Activated naive CD4-positive, alpha-beta T cell treated with anti-CD3 and anti-CD28 coated beads, Interleukin-2, amount 10 ng/mL, durations not matched to agents 7 days and 5 days (primary cell): ENCODE measurements at places on chromosomes 2 and 18.

DNA sequence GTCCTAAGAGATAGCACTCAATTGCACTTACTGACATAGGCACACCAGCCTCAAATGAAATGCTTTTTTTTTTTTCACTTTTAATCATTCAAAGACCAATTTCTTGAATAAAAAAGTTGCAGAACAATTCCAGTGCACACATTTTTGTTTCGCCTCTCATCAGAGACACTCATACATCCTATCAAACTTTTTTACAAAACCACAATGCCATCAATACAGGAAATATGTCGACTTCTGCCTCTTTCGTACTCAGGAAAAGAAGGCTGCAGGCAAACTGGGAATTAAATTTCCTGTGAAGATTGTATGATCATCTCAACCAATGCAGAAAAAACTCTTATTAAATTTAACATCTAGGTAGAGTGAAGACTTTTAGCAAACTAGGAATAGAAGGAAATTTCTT lies 112.4 kb downstream of the DNER start:
- no peak overlapping the region for H3K27ac ChIP-seq
- no peaks in the 10 kb centered on the region for H3K4me1 ChIP-seq
- no peaks in the 10 kb centered on the region for H3K36me3 ChIP-seq
- peaks cover 4% of the 10 kb centered on the region for H3K27me3 ChIP-seq

DNA sequence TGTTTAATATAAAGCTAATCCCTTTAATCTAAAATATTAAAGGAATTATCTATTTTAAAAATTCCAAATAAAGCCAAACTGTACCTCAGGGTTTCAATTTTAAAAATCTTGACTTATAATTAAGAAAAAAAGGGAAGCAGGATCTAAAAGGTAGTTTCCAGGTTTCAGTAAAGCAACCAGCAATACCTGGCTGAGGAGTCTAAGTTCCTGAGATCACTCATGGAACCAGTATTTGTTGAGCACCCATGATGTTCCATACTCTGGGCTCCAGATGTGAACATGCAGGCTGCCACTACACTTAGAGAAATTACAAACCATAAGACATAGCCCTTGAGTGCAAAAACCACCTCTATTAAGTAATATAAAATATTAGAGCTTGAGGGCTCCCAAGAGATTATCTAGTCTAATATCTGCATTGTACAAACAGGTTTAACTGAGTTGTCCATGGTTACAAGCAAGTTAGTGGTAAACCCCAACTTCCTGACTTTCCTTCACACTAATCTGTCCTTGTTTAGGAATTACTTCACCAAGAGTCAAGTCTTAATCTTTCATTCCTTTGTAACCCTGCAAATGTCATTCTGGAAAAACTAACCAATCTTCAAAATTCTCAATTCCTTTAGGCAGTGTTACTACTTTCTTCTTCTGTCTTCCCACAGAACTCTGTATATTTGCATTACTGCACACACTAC lies 49.2 kb downstream of the CLASP1 start:
- no peak for DNase-seq
- no peaks in the 10 kb centered on the region for H3K27me3 ChIP-seq
- H3K4me3 ChIP-seq, result no peak overlapping the region
- H3K36me3 ChIP-seq, result peaks cover 22% of the 10 kb centered on the region

GRCh38 chr2:241844831-241845578 lies 13.7 kb downstream of the PDCD1 start:
- H3K36me3 ChIP-seq, result no peaks in the 10 kb centered on the region
- H3K27me3 ChIP-seq, result peaks cover 60% of the 10 kb centered on the region
- peaks cover 35% of the 10 kb centered on the region for H3K4me1 ChIP-seq
- H3K4me3 ChIP-seq, result peak overlapping the region; percentile 55

DNA sequence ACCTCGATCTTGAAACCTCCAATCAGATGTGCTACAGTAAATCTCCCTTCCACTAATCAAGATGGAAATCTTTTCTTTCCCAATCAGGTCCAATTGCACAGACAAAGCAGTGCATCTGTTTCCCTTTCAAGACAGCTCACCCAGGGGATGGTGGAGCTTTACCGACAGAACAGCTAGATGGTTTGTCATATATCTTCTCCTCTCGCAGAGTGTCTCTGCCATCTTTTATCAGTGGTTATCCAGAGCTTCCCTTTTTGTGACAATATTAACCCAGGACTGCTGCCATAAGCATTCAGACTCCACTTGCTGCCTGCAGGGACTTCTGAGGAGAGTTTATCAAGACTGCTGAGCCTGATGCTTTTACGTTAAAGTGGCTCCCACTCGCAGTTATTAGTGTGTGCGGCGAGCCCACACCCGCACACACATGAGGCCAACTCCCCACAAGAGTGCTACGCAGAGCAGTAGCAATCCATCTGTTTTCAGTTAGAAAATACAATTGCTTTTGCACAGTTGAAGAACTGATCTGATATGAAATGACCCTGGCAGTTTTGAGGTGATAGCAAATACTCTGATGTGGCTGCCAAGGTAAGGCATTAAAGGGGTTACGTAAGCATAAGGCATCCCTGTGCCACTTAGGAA lies 398.9 kb downstream of the NCKAP5 start:
- no peaks in the 10 kb centered on the region for H3K4me1 ChIP-seq
- no peak for DNase-seq
- no peaks in the 10 kb centered on the region for H3K36me3 ChIP-seq
- no peaks in the 10 kb centered on the region for H3K27me3 ChIP-seq
- H3K27ac ChIP-seq, result no peak overlapping the region
- no peak overlapping the region for H3K4me3 ChIP-seq

GRCh38 chr18:75799449-75800330 lies 372.2 kb upstream of the SMIM21 start:
- no peaks in the 10 kb centered on the region for H3K36me3 ChIP-seq
- DNase-seq, result no peak
- H3K27me3 ChIP-seq, result peaks cover 5% of the 10 kb centered on the region
- no peak overlapping the region for H3K27ac ChIP-seq
- H3K4me1 ChIP-seq, result no peaks in the 10 kb centered on the region

DNA sequence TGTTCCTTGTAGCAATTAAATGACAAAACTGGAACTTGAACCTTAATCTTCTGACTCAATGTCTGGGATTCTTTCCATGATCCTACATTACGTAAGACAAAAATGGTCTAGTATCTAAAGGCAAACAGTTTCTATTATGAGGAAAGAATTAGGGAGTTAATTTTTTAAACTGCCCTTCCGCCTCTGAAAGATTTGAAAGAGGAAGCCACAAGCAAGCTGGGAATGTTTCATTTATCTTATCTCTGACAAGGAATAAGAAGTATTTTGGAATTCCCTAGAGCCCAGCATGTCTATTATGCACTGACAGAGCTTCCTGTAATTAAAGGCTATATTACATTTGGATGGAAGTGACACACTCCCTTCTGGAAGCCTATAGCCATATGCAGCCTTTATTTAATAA lies 558.8 kb upstream of the CDH2 start:
- H3K36me3 ChIP-seq, result no peaks in the 10 kb centered on the region
- no peaks in the 10 kb centered on the region for H3K27me3 ChIP-seq
- DNase-seq, result no peak
- no peaks in the 10 kb centered on the region for H3K4me1 ChIP-seq
- no peak overlapping the region for H3K27ac ChIP-seq

DNA sequence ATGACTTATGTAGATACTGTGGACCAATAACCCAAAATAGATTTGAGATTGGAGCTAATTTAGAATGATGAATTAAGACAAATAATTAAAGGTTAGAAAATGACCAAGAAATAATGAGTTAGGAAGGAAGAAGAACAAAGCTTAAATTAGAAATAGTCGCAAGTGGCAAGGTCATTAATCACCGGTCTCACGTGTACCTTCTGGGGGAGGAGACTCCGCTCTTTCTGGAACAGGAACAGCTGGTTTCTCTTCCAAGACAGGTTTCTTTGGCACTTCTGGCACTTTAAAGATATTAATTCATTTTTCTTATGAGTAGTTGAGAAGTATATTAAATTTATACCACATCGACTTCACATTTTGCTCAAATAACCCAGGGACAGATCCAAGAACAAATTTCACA lies 156.7 kb downstream of the TTN start:
- H3K4me3 ChIP-seq, result no peak overlapping the region
- H3K27ac ChIP-seq, result no peak overlapping the region
- no peaks in the 10 kb centered on the region for H3K36me3 ChIP-seq
- no peaks in the 10 kb centered on the region for H3K27me3 ChIP-seq
- no peaks in the 10 kb centered on the region for H3K4me1 ChIP-seq
- no peak for DNase-seq

GRCh38 chr2:42096869-42097591 lies 49.2 kb downstream of the PKDCC start:
- H3K27ac ChIP-seq, result no peak overlapping the region
- peaks cover 15% of the 10 kb centered on the region for H3K36me3 ChIP-seq
- H3K27me3 ChIP-seq, result peaks cover 13% of the 10 kb centered on the region
- no peak overlapping the region for H3K4me3 ChIP-seq
- H3K4me1 ChIP-seq, result peaks cover 57% of the 10 kb centered on the region

DNA sequence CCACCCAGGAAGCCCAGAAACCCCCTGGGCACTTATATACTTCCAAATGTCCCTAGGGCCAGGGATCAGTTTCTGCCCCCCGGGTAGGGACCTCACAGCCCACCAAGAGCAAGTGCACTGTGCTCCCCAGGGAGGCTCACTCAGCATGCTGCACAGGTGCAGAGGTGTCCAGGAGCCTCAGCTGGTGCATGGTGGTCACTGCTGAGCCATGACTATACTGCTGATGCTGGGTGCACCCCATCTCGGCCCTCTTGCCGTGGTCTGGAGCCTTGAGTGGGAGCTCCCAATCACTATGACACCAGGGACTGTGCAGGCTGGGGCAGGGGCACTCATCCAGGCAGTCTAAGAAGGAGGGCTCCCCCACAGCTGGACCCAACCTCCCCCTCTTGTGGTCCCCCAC lies 617.8 kb upstream of the RAB6C start:
- H3K4me3 ChIP-seq, result no peak overlapping the region
- no peak overlapping the region for H3K27ac ChIP-seq
- no peak for DNase-seq
- no peaks in the 10 kb centered on the region for H3K27me3 ChIP-seq
- H3K4me1 ChIP-seq, result no peaks in the 10 kb centered on the region
- no peaks in the 10 kb centered on the region for H3K36me3 ChIP-seq

- no peaks in the 10 kb centered on the region for H3K27me3 ChIP-seq
- H3K36me3 ChIP-seq, result no peaks in the 10 kb centered on the region
- H3K27ac ChIP-seq, result no peak overlapping the region
- H3K4me1 ChIP-seq, result no peaks in the 10 kb centered on the region
- no peak overlapping the region for H3K4me3 ChIP-seq
- DNase-seq, result no peak
Observed at GRCh38 chr2:55862246-55862645, 61.3 kb downstream of the EFEMP1 start.

DNA sequence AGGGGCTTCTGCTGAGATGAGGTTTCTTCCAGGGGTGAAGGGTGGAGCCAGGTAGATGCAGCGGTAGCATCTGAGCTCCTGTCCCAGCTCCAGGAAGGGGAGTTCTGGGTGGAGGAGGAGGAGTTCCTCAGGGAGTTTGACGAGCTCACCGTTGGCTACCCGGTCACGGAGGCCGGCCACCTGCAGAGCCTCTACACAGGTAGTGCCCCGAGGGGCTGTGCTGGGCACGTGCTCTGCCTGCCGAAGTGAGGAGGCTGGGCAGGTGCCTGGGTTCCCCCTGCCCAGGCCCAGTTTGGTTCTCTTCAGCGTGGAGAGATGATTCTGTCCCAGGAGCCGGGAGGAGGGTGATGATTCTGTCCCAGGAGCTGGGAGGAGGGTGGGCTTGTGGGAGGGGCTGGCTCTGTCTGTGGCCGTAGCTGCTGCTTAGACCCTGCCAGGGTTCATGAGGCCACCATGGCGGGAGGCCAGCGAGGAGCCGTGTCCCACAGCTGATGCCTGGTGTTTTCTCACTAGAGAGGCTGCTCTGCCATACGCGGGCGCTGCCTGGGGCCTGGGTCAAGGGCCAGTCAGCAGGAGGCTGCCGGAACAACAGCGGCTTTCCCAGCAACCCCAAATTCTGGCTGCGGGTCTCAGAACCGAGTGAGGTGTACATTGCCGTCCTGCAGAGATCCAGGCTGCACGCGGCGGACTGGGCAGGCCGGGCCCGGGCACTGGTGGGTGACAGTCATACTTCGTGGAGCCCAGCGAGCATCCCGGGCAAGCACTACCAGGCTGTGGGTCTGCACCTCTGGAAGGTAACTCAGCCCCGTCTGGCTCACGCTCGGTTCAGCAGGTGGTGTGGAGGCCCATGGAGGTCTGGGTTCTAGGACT lies 8.2 kb downstream of the CAPN10 start:
- H3K27ac ChIP-seq, result no peak overlapping the region
- no peak overlapping the region for H3K4me3 ChIP-seq
- DNase-seq, result no peak

GRCh38 chr2:239730897-239731296 lies 294.2 kb downstream of the NDUFA10 start:
- no peaks in the 10 kb centered on the region for H3K27me3 ChIP-seq
- H3K27ac ChIP-seq, result no peak overlapping the region
- DNase-seq, result no peak
- H3K4me3 ChIP-seq, result no peak overlapping the region

DNA sequence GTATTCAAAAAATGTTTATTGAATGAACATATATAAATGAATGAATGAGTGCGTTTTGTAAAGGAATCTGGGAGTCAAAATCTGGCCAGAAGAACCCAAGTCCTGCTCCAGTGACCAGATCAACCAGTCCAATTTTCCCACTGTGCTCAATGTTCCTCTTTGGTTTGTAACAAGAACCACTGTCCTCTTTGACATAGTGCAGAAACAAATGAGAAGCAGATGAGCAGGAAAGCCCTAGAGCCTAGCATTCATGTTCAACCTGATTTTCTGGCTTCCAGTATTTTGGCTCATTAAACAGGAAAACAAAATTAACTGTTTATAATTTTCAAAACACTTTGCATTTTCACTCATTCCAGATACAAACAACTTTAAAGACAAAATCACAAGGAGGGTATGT lies 23.2 kb downstream of the FAM124B start:
- no peaks in the 10 kb centered on the region for H3K27me3 ChIP-seq
- DNase-seq, result no peak
- H3K4me1 ChIP-seq, result peaks cover 2% of the 10 kb centered on the region
- no peak overlapping the region for H3K27ac ChIP-seq
- H3K4me3 ChIP-seq, result no peak overlapping the region

DNA sequence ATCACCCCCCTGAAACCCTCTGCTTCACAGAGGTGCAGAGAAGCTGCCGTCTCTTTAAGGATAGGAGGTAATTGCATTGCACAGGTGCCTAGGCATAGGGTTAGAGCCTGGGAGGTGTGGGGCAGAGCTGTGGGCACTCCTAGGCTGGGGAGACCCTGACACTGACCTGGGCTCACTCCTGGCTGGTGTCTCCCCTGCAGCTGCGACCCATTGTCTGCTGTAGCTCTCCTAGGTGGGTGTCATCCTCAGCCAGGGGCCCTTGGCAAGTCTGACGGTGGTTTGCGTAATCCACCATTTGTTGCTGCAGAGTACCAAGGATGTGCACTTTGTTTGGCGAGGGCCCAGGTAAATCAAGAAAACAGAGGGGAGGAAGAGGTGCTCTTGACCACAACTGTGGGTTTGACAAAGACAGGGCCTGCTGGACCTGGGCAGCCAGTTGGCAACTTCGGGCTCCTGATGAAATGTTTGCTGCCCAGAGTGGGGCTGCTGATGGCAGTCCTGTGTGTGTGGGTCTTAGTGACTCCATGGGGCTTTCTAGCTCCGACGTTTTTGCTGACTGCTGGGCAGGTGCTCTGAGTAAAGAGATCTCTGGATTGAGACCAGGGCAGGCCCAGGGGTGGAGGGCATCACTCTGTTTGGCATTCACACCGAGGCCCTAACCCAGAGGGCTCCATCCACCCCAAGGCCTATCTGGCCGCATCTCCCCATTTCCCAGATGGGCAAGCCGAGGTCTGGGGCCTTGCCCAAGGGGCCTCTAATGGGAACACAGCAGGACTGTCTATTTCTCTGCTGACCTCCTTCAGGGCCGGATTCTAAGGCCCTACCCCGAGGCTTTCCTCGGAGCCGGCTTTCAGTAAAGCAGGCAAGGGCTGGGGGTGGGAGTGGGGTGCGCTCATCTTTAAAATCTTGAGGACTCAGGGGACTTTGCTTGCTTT lies 67.7 kb downstream of the EDAR start:
- H3K4me1 ChIP-seq, result no peaks in the 10 kb centered on the region
- DNase-seq, result peak; percentile 7
- no peak overlapping the region for H3K27ac ChIP-seq
